ENCODE measurements at places on chromosomes 5 and 9. TPM values are rescaled to one million over a fixed set of nuclear protein-coding genes. Genes with fewer than 3 reads are reported as not detected.

The PCDHGC5 gene
- total RNA-seq: 7.5 TPM

DNA sequence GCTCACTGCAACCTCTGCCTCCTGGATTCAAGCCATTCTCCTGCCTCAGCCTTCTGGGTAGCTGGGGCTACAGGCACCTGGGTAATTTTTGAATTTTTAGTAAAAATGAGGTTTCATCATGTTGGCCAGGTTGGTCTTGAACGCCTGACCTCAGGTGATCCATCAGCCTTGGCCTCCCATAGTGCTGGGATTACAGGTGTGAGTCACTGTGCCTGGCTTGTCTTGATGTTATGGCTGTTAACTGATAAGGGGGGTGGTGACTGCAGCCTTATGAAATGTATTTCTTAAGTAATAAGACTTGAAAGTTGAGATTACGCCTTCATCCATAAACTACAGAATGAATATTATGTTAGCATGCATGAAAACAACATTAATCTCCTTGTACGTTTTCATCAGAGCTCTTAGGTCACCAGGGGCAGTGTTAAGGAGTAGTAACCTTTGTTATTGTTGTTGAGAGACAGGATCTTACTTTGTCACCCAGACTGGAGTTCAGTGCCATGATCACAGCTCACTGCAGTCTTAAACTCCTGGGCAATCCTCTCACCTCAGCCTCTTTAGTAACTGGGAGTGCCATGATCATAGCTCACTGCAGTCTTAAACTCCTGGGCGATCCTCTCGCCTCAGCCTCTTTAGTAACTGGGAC is 148.3 kb downstream of the ATP10B start:
- no peak overlapping the region for H3K27ac ChIP-seq
- H3K4me1 ChIP-seq: no peaks in the 10 kb centered on the region
- DNase-seq: no peak
- H3K4me3 ChIP-seq: no peak overlapping the region

DNA sequence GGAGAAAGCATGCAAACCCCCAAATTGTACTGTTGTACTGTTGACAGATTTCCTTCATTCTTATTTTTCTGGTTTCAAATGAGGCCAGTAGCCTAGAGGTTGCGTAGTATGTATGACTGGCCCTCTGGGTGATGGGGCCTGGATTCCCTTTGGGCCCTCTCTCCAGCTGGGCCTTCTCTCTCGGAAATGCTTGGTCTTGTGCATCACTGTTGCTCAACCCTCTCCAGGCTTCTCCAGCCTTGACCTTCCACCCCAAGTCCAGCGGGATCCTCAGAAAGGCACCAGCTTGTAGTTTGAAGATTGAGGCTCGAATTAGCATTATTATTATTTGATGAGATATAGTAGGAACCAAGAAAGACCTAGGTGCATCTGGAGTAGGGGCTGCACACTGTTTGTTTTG is 87.0 kb downstream of the ANGPTL2 start:
- peak overlapping the region; percentile 33 for H3K27ac ChIP-seq
- no peak overlapping the region for H3K4me3 ChIP-seq
- H3K4me1 ChIP-seq: no peaks in the 10 kb centered on the region

- H3K36me3 ChIP-seq: no peaks in the 10 kb centered on the region
- peak overlapping the region; percentile 17 for H3K27ac ChIP-seq
- DNase-seq: peak; percentile 45
- H3K4me3 ChIP-seq: no peak overlapping the region
Observed at GRCh38 chr9:70006306-70006705, 37.3 kb upstream of the MAMDC2 start.

- no peaks in the 10 kb centered on the region for H3K27me3 ChIP-seq
- H3K36me3 ChIP-seq: no peaks in the 10 kb centered on the region
- no peak for DNase-seq
- no peaks in the 10 kb centered on the region for H3K4me1 ChIP-seq
- H3K4me3 ChIP-seq: no peak overlapping the region
Observed at GRCh38 chr9:120927269-120928014, 846 bp upstream of the TRAF1 start.

GRCh38 chr5:123265551-123265950 is 157.7 kb downstream of the CEP120 start:
- no peaks in the 10 kb centered on the region for H3K36me3 ChIP-seq
- no peak overlapping the region for H3K4me3 ChIP-seq
- no peak overlapping the region for H3K27ac ChIP-seq

DNA sequence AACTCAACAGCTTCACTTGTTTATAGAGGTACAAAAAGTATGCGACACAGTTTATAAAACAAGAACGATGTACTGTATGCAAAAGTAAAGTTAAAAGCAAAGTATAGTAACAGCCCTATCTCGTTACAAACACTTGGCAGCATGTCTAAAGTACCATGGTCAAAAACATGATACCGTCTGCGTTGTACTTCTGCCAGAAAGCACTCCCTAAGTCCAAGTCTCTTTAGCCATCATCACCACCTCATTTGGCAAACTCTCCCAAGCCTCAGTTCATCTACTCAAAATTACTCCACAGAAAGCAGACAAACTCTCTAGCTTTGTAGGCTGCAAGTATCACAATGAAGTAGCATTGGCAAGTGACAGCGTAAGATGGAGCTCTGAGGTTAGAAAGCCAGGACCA is 73.4 kb downstream of the NFIB start:
- no peaks in the 10 kb centered on the region for H3K4me1 ChIP-seq
- H3K36me3 ChIP-seq: no peaks in the 10 kb centered on the region
- no peak for DNase-seq
- H3K27ac ChIP-seq: no peak overlapping the region
- no peaks in the 10 kb centered on the region for H3K27me3 ChIP-seq

- no peak overlapping the region for H3K4me3 ChIP-seq
- no peaks in the 10 kb centered on the region for H3K27me3 ChIP-seq
- no peaks in the 10 kb centered on the region for H3K4me1 ChIP-seq
- DNase-seq: no peak
Observed at GRCh38 chr5:30690931-30691330, 502.6 kb upstream of the CDH6 start.

Measured in uterus (tissue), 4 donors.